ENCODE measurements at places on chromosomes 4 and X.

- no peak for DNase-seq
Measured at GRCh38 chrX:24837966-24838365, 144.2 kb downstream of the POLA1 start.

DNA sequence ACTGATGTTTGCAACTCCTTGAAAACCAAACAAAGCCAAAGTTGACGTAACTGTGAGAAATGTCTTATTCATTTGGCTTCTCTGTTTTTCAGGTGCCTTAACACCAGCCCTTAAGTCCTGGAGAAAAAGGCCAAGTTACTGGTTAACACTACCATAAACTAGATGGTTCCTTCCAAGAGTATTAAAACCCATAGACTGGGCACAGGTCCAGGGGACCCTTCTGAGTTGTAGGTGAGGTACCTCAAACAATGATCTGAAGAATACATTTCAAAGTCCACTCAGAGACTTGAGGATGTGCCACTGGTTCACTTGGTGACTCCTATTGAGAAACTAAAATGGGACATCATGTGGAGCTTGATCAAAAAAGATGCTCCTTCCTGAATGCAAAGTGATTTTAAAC lies 87.0 kb downstream of the NKX6-1 start:
- no peak for DNase-seq

GRCh38 chrX:131219271-131219670 lies 69.8 kb downstream of the IGSF1 start:
- no peak for DNase-seq

DNA sequence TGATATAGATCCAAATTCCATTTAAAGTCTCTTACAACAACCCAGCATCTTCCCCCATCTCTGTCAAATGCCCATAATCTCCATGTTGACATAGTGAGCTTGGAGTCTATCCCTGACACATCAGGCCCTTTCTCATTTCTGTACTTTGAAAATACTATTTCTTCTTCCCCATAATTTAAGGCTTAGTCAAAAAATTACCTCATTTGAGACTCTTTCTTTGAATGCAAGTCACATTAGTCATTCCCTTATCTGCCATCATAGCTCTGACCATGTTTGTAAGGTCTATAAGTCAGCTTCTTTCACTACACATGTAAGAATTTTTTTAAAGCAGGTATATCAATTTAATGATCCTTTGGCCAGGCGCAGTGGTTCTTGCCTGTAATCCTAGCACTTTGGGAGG lies 99.9 kb downstream of the DDX60 start:
- no peak for DNase-seq

DNA sequence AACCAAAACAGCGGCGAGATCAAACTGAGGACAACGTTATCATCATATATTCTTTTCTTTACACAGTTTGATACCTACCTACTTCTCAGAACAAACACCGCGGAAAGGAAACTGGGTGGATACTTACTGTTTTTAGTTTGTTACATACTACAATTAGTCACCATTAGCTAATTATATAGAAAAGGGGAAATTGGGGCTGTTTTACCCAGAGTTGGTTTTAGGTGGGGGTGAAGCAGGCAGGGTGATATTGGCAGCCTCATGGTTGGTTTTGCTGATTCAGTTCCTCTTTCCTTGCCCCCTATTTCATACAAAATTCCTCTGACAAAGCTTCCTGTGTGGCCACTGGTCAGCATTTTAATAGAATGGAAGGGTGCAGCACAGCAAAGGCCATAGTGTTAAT lies 77.8 kb downstream of the SORBS2 start:
- no peak for DNase-seq

- no peak for DNase-seq
Measured at GRCh38 chr4:52982255-52982945, 120.3 kb downstream of the RASL11B start.

DNA sequence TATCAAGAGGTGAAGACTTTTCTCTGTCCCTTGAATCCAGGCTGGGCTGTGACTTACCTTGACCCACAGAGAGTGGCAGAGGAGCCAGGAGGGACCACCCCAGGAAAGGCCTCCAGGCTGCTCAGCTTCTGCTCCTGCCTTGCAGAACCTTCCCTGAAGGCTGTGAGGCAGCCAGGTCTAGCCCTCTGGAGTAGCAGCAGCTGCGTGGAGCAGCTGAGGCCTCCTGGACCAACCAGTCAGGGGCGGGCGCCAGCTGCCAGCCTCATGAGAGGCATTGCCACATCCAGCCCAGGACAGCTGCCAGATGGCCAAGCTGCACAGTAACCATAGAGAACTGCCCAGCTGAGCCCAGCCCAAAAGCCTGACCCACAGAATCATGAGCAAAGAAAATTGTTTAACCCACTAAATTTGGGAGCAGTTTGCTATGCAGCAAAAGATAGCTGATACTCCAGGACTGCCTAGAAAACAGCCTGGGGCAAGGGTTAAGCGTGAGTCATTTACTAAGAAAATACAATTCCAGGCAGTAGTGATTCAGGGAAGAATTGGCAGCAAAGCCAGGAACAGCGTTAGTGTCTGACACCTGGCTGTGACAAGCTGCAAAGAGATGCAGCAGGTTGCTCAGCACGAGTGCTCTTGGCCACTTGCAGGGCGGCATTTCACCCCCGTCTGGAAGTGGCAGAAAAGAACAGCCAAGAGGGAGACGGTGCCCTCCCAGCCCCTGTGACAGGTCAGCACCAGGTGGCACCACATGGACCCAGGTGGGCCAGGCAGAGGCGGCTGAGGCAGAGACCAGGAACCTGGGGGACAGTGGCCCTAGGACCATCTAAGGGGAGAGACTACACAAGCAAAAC lies 14.7 kb upstream of the PDE6B start:
- no peak for DNase-seq

- no peak for DNase-seq
Measured at GRCh38 chr4:150136481-150136880, 58.2 kb downstream of the DCLK2 start.

DNA sequence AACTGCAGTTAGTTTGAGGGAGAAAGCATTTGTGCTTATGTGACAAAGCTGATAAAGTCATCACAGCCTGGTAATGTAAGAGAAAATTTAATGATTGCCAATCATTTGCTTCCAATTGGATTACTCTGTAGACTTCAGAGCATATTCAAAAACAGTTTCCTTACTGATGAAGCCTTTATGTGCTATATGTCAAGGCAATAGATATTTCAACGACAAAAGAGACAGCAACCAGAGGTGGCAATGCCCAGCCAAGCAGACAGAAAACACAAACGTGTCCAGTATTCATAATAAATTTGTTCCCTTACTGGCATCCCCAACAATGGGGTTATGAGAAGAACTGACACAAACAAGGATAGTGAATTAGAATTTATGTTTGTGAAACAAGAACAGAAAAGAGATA lies 1840.3 kb upstream of the PCDH7 start:
- no peak for DNase-seq

DNA sequence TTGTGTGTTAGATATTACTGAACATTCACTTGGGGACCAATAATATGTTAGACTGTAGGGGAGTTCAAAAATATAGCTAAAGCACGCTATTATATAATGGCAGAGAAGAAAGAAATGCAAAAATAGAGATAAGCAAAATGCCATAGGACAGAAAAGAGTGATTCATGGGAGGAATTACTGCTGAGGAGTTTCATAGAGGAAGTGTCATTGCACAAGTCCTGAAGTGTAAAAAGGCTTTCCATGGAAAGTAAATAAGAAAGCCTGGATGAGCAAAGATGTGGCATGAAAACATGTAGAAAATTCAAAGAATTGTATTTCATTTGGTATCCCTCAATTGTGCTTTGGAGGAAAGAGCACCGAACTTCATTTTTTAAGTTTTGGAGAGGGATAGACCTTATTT lies 14.5 kb downstream of the HMGB2 start:
- no peak for DNase-seq

GRCh38 chr4:173091362-173091761 lies 77.2 kb upstream of the GALNT7 start:
- DNase-seq: no peak

DNA sequence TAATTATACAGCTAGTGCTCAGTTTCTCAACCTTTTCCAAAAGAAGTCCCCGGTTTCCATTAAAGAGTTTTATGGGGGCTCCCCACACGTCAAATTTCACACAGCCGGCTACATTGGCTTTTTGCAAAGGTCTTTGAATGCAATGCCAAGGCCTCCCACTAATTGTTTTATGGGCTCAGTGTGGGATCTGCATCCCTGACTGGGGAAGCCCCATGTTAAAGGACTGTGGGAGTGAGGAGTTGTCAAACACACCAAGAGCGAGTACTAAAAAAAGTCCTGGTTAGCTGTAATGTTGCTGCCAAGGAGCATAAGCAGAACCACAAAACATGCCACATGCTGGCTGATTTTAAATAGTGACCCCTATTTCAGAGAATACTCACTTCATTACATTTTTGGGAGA lies 162.6 kb downstream of the BMPR1B start:
- no peak for DNase-seq

DNA sequence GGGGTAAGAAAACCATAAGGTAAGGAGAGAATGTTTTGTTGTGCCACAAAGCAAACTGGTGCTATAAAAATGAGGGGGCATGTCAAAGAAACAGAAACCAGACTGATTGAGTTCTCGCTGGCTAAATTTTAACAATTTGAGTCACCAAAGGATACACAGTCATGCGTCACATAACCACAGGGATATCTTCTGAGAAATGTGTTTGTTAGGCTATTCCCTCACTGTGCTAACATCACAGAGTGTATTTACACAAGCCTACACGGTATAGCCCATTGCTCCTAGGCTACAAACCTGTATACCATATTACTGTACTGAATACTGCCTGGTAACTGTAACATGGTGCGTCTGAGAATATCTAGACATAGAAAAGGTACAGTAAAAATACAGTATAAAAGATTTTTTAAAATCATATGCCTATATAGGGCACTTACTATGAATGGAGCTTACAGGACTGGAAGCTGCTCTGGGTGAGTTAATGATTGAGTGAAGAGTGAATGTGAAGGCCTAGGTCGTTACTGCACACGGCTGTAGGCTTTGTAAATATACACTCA lies 50.1 kb downstream of the FBXW7 start:
- DNase-seq: no peak

GRCh38 chr4:78057135-78057599 lies at the start of gene FRAS1:
Gene FRAS1 (plus strand): TSS chr4:78057323. CDS start chr4:78058010, 687 bp downstream.
- DNase-seq: no peak

DNA sequence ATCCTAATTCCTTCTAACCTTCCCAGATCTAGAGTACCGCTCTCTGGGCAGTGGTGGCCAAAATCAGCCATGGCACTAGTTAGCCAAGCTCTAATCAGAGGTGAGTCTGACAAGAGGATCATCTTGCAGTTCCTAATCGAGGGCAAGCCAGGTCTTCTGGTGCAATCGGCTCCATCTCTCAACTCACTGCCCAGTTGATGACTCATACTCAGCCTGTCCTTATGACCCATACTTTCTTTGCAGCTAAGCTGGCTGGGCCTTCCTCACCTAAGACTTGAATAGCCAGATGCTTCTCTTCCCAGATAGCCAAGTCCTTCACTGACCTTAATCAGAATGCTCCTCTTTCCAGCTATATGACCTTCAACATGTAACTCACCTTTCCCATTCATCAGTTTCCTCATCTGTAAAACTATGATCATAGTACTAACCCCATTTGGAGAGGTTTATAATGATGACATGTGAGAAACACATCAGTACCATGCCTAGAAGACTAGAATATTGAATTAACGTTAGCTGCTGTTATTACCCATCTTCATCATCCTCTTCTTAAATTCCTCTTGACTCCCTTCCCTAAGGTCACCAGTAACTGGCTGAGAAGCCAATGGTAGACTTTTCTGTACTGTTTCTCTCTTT lies 57.1 kb downstream of the RELL1 start:
- DNase-seq: no peak

GRCh38 chr4:169143335-169143734 lies 127.4 kb downstream of the SH3RF1 start:
- no peak for DNase-seq

DNA sequence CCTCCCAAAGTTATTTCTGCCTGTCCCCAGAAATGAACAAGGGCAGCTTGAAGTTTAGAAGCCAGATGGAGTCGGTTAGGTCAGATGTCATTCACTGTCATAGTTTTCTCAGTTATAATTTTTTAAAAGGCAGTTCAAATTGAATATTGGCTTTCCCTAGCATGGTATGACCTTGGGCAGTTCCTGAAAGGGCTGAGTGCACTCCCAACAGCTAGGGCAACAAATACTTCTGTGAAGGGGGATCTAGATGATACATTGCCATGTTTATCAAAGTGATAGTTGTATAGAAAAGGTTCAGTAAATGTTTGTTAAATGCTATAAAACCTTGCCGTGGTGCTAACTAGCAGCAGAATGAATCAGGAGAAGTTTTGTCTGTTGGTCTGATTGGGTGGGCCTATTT lies 938.1 kb upstream of the GRIA3 start:
- no peak for DNase-seq

DNA sequence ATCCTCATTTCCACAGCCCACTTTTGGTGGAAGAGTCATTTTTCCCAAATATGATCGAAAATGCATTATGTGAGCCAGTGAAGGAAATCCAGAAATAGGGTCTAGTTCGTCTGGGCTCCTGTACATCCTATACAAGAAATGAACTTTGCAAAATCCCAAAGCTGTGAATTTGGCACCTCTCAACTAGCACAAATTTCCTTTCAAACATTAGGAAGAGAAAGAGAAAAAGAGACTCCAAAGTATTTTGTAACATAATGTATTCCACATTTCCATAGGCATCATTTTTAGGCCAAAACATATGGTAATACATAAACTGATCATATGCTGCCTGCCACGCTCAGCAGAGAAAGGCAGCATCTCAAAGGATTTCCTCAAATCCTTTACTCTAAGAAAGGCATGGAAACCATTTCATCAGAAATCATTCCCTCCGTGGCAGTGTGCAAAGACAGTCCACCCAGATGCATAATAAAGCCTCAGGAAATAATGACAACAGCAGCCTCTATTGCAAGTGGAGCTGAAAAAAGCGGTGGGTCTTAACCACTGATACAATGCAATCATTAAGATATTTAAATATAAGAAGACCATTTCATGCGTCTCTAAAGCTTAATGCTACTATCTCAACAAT lies 56.8 kb downstream of the ANOS1 start:
- DNase-seq: no peak

GRCh38 chrX:39261446-39262147 lies 460.3 kb downstream of the MID1IP1 start:
- no peak for DNase-seq

DNA sequence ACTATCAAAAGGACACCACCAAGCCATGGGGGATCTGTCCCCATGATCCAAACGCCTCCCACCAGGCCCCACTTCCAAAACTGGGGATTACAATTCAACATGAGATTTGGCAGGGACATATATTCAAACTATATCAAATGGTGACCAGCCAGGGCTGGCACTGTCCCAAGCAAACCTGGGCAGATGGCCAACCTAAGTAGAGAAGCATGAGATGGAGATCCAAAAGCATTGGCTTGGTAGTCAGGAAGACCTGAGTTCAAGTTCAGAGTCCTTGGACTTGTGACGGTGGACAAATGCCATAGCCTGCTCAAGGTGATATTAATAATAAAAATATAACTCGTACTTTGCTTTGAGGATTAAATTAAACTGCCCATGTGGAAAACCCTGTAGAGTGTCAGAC lies 79.2 kb upstream of the HS3ST1 start:
- DNase-seq: no peak

GRCh38 chr4:6402566-6403399 lies 69.6 kb downstream of the PPP2R2C start:
- no peak for DNase-seq

All from hippocampal formation (tissue), 2 donors.